Transverse colon (tissue), 4 donors: ENCODE measurements at places on chromosomes 7 and 10. TPM values are rescaled to one million over a fixed set of nuclear protein-coding genes. Genes with fewer than 3 reads are reported as not detected.

DNA sequence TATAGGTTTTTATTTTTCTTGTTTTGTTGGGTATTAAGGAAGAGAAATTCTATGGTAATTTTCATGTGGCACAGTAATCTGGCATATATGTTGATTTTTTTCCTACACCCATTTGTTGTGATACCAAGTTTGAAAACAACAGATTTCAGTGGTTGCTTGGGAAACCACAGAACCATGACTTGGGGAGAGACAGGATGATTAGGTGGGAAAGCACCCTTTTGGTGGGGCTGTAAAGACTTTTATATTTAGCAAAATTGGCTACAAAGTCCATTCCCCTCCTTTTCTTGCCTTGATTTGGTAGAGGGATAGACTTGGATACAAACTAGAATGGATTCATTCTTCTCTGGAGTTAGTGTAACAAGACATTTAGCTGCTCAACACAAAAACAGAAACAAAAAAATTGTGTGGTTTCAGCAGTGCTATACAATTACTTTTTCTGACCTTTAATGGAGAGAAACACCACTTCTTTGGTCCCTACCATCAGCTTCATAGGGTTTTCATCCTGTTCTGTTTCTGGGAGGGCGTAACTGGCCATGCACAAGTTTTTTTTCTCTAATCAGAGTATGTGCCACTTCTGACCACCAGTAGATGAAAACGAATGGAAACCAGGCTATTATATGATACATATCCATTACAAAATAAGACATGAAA, 52.7 kb downstream of the FIGNL1 start:
- no peak overlapping the region for H3K27ac ChIP-seq
- no peak for DNase-seq
- H3K36me3 ChIP-seq, result no peaks in the 10 kb centered on the region
- H3K4me1 ChIP-seq, result no peaks in the 10 kb centered on the region

GRCh38 chr7:48575516-48575915, 348.8 kb upstream of the CDC14C start:
- H3K27ac ChIP-seq, result no peak overlapping the region
- no peak overlapping the region for H3K4me3 ChIP-seq
- H3K27me3 ChIP-seq, result no peaks in the 10 kb centered on the region
- no peaks in the 10 kb centered on the region for H3K4me1 ChIP-seq
- no peaks in the 10 kb centered on the region for H3K36me3 ChIP-seq

The IL6 gene
- total RNA-seq, result 10.8 TPM

The MSMB gene
- total RNA-seq, result not detected

DNA sequence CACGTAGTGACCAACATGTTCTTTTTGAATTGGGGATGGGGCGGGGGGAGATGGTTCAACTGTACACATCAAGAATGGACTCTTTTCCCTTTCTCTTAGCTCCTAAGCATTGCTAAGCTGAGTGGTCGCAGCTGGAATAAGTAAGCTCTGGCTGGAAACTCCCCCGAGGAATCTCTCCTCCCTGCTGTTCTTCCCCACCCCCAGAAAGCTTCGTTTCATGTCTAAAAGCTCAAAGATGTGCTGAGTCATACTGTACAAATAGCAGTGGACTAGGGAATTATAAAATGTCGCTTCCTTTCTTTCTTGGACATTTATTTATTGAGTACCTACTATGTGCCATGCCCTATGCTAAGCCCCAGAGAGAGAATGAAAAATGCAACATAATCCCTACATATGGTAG, 191.1 kb upstream of the ADO start:
- no peaks in the 10 kb centered on the region for H3K27me3 ChIP-seq
- H3K36me3 ChIP-seq, result no peaks in the 10 kb centered on the region
- no peak for DNase-seq
